ENCODE measurements at places on chromosomes 1 and 21.

DNA sequence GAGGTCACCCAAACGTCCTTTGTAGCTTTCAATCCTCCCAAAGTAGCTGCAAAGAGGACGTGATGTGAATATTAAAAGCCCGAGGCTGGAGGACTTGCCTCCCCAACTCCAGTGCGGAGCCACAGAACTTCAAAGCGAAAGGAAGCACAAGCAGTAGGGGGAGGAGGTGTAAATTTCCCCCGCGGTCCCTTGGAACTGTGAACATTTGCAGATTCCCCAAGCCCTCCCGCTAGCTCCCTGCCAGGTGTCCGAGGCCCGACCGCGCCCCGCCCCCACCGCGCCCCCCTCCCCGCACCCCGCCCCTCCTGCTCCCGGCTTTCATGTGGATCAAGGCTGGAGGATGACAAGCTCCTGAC, 41.5 kb upstream of the HAO2 start:
- DNase-seq: no peak

GRCh38 chr1:235948774-235949427, 82.2 kb upstream of the LYST start:
- DNase-seq: no peak

- no peak for DNase-seq
Measured at GRCh38 chr21:22393324-22393723, 1395.1 kb downstream of the NCAM2 start.

- no peak for DNase-seq
Measured at GRCh38 chr1:41374711-41375110, 13.5 kb downstream of the FOXO6 start.

GRCh38 chr1:181712711-181713110, 229.4 kb downstream of the CACNA1E start:
- DNase-seq: no peak

DNA sequence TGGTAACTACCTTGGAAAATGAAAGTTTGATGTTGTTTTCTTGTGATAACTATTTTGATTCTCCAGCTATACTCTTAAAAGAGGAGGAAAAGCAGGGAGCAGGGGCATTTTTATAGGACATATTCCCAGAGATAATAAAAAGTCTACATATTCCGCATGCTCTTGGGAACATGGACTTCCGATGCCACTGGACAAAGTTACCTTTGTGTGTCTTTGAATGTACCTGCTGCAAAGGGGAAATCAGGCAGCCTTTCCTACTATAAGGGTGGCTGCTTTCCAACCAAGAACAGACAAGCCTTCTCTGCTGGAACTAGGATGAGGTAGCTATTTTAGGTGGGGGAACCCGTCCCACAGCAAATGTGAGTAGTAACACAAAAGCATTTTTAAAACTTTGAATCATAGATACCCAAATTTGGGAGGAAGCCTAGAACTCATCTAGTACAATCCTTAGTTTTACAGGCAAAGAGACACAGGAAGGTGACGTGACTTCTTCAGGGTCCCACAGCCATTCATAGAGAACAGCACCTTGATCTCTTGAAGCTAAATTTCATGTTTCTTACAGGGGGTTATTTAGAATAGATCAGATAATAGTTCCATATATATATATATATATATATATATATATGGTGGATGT, 179.9 kb downstream of the FASLG start:
- no peak for DNase-seq

DNA sequence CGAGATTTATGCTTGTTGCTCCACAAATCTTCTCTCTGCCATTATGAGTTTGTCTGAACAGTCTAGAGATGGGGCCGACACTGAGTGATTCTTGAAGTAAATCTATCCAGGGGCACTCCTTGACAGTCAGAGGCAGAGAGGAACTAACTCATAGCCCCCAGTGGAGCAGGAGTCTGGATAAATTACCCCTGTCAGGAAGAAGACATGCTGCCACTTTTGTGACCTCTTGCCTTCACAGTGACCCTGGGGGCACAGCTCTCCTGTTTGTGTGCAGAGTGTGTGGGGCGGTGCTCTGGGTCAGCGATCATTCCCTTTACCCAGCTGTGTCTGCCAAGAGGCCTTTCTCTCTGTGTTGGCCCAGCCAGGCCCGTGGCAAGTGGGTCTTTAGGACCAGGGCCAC, 29.5 kb downstream of the PEX14 start:
- DNase-seq: no peak

DNA sequence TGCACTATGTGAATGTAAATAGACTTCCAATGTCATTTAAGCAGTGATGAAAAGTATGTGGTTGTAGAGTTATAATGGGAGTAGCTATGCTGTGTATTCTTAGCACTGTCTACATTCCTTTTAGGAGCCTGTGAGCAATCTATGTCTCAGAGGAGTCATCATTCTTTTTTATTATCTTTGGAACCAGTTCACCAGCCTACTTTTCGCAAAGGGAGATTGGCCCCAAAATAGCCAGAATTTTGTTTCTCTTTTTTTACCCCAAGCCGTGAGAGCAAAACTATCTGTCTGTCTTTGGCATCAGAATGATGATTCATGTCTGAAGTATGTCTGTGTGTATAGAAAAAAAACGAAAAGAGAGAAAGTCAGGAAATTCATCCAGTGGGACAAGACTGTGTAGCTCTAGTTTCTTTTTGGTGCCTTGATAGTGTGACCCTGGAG, 44.2 kb downstream of the OSBPL9 start:
- peak; percentile 95 for DNase-seq

DNA sequence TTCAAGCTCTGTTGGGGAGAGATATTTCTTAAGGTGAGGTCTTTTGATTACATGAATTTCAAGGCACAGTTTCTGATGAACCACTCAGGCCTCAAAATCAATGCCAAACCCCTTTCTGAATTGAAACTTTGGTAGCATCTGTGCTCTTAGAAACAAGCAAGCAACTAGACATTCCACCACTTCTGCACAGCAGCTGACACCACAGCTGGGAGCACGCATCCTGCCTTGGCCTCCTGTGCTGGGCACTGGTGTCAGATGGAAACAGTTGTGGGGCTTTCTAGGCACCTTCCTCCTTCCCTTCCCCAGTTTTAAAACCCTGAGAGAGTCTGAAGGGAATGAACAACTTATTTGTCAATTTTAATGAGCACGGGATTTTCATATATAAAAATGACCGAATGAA, 360.2 kb downstream of the ADGRL2 start:
- no peak for DNase-seq

DNA sequence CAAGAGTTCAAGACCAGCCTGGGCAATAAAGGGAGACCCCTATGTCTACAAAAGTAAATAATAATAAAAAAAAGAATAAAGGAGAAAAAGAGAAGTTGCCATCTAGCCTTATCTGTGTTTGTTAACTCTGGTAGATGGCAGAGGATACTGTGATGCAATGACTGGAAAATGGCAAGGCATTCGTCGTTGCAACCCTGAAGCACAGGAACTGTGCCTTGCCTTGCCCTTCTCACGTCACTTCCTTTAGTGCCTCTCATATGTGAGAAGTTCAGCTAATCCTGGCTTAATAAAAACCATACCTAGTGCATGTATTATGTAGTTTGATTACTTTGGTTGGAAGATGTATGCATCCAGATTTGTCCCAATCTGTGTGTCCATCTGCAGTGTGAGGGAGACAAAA, 25.8 kb upstream of the PIGC start:
- DNase-seq: no peak

DNA sequence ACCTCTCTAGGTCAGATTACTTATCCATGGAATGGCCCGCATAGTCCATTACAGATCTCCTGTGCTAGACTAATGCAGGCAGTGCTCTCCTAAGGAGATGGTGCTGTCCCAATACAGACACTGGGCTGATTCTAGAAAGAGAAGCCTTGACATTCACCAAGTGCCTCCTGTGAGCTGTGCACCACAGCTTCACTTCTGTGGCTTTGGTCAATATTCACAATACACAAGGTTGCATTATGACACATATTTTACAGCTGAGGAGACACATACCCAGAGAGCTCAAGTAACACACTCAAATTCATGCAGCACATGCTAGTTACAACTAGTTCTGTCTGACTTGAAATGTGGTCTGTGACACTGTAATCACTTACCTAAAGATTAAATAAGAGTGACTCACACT, 59.4 kb upstream of the LRRC8B start:
- no peak for DNase-seq

DNA sequence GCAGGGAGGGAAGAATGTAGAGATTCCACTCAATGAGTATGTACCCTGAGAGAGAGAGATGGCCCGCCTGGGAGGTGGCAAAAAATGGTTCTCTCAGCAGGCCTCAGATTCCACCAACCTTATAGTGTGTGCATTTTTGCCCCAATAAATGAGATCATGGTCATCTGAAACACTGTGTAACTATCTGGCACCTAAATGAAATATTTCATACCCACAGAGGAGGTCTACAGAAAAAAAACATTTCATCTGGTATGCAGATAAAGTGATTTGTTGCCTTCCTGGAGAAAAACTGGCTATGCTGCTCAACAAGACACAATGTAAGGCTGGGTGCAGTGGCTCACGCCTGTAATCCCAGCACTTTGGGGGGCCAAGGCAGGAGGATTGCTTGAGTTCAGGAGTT, 4.9 kb downstream of the TMCO2 start:
- no peak for DNase-seq

DNA sequence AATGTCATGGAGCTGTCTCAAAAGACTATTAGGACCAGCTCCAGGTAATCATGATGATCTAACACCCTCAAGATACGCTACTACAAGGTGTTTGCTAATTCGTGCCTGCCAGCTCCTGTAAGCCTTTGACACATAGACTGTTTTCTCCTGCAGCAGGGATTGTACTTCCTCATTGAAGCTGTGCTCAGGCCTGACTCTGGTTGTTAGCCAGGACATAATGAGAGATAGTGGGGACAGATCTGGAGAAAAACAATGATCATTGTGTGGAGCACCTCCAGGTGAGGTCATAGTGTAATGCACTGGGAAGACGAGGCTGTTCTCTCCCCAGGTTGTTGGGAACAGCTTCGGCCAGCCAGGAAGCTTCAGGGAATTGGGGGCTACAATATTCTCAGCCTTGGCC, 94.6 kb downstream of the SETD4 start:
- no peak for DNase-seq

DNA sequence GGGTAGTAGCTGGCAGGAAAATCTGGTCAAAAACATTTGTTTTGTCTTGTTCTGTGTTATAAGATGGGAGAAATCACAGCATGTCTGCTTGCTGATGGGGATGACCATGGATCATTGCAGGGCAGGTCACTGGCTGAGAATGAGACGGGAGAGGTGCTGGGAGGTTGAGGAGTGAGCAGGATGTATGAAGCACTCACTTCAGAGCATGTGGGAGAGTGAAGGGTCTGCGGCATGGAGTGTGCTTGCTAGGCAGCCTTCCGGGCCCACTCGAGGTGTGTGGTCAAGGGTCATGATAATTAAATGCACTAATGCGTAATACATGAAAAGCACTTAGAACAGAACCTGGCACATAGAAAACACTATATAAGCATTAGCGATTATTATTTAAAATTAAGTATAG, 42.0 kb upstream of the SPOCD1 start:
- DNase-seq: no peak

GRCh38 chr21:42478504-42478903, 17.5 kb downstream of the RSPH1 start:
- no peak for DNase-seq

Data from GM23248 (cell line).